ENCODE measurements at places on chromosomes 7 and 10. TPM values are rescaled to one million over a fixed set of nuclear protein-coding genes. Genes with fewer than 3 reads are reported as not detected.

Gene TUBB8
- total RNA-seq, result not detected

DNA sequence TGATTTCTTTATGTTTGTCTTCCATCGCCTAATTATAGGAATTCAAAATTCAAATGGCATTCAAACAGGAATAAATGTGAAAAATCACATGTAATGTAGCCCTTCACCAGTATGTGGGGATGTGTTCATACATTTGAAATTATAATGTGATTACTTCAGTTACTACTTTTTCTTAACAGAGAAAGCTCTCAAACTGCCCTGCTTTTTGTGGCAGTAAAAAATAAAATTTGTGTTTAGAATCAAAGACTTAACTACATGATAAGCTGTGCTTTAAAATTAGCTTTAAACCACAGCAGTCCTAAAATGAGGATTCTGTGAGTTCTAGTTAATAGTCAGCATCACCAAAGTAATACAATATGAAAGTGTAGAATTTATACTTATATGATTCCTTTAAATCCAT is 7.8 kb upstream of the HERC4 start:
- H3K27ac ChIP-seq, result no peak overlapping the region
- no peaks in the 10 kb centered on the region for H3K4me1 ChIP-seq
- no peak for DNase-seq
- H3K36me3 ChIP-seq, result no peaks in the 10 kb centered on the region

- H3K36me3 ChIP-seq, result no peaks in the 10 kb centered on the region
- H3K27me3 ChIP-seq, result no peaks in the 10 kb centered on the region
- H3K27ac ChIP-seq, result no peak overlapping the region
- H3K4me1 ChIP-seq, result no peaks in the 10 kb centered on the region
These were observed 9.4 kb upstream of the CD36 start for GRCh38 chr7:80629023-80629422.

DNA sequence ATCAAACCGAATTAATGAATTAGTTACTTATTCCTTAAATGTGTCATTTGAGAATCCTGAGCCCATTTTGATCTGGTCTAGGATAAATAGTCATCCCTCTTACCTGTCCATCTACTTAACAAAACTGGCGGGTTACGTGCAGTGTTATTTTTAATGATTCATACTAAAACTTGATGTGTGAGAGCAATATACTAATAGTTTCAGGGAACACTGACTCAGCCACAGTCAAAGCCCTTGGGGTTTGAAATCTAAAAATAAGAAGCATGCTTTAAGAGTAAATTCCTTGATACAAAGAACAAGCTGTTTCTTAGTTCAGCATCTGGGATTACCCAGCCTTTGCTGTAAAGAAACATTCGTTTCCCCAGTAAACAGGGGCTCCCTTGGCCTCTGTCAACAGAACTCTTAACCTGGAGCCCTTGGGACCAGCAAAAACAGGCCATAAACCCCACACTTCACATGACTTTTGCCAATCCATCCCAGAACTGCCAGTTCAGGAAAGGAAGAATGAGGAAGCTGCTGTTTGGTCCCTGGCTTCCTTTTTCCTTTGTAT is 370.6 kb upstream of the IGFBP3 start:
- no peak overlapping the region for H3K27ac ChIP-seq
- DNase-seq, result no peak
- no peak overlapping the region for H3K4me3 ChIP-seq
- H3K4me1 ChIP-seq, result no peaks in the 10 kb centered on the region

GRCh38 chr7:128380483-128381106 is 19.1 kb upstream of the PRRT4 start:
- no peaks in the 10 kb centered on the region for H3K36me3 ChIP-seq
- no peak overlapping the region for H3K4me3 ChIP-seq
- no peak for DNase-seq

Gene UNC5B
- 0.12 TPM for total RNA-seq

Gene GDF2
- not detected for total RNA-seq

DNA sequence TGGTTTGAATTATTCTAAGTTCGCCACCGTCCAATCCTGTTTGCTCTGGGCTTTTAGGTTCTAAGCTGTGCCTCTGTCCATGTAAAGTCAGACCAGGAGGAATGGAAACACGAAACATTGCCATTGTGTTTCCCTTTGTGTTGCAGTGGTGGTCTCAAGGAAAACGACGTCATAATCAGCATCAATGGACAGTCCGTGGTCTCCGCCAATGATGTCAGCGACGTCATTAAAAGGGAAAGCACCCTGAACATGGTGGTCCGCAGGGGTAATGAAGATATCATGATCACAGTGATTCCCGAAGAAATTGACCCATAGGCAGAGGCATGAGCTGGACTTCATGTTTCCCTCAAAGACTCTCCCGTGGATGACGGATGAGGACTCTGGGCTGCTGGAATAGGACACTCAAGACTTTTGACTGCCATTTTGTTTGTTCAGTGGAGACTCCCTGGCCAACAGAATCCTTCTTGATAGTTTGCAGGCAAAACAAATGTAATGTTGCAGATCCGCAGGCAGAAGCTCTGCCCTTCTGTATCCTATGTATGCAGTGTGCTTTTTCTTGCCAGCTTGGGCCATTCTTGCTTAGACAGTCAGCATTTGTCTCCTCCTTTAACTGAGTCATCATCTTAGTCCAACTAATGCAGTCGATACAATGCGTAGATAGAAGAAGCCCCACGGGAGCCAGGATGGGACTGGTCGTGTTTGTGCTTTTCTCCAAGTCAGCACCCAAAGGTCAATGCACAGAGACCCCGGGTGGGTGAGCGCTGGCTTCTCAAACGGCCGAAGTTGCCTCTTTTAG is 46.3 kb upstream of the DMBT1 start:
- no peaks in the 10 kb centered on the region for H3K36me3 ChIP-seq
- H3K27me3 ChIP-seq, result peaks cover 13% of the 10 kb centered on the region
- H3K4me1 ChIP-seq, result peaks cover 36% of the 10 kb centered on the region
- no peak overlapping the region for H3K4me3 ChIP-seq

DNA sequence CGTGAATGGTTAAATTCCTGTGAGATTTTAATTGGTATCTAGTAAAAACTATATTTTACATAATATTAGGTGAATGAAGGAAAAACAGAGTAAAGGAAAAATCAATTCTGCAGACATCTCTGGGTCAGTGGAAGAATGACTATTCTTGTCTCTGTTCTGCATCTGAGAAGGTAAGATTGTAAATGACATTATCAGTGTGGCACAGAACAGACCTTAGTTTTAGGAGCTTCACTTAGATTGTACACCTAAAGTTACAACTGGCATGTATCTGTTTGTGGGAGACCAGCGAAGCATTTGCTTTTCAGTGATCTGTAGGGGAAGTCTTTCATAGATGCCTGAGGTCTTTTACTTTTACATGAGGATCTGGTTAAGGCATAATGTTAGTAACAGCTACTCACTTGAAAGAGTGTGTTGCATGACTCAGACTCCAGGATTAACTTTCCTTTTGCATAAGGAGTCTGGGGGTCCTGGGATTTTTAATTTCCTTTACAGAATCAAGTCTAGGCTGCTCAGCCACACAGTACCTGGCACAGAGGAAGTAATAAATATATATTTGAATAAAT is 56.2 kb downstream of the JMJD1C start:
- H3K27me3 ChIP-seq, result no peaks in the 10 kb centered on the region
- H3K27ac ChIP-seq, result no peak overlapping the region
- H3K36me3 ChIP-seq, result peaks cover 2% of the 10 kb centered on the region
- no peak for DNase-seq

DNA sequence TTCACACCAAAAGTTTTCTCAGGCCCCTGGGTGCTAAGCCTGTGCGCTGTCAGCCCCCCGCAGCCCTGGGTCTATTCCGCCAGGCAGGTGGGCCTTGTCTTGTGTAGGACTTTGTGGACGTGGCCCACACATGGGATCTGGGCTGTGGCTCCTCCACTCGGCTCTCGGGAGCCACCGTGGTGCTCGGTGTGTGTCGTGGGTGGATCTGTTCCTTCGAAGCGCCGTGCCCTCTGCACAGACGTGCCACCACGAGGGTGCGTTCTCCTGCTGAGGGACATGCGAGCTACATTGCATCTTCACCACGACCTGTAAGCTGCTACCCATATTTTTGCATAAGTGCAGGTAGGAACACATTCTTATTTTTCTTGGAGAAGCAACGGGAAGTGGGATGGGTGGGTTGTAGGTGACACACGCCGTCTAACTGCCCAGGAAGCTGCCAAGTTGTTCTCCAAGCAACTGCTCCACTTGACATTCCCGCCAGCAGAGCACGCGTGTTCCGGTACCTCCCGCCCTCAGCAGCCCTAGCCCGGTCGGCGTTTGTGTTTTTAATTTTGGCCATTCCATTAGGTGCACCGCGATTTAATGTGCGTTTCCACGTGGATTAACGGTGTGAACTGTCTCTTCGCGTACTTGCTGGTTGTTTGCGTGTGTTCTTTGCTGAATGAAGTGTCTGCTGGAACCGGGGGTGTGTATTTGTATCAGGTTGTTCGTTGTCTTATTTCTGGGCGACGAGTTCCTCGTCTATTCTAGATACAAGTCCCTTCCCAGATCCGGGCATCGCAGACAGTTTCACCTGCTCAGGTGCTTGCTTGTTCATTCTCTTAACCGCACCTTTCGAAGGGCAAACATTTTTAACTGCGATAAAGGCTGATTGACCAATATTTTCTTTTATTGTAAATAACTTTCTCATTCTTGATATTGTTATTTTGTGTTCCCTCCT is 47.4 kb upstream of the CFAP46 start:
- H3K27me3 ChIP-seq, result peaks cover 20% of the 10 kb centered on the region
- no peaks in the 10 kb centered on the region for H3K36me3 ChIP-seq
- H3K27ac ChIP-seq, result no peak overlapping the region

- H3K27me3 ChIP-seq, result no peaks in the 10 kb centered on the region
- peaks cover 3% of the 10 kb centered on the region for H3K4me1 ChIP-seq
- no peak overlapping the region for H3K4me3 ChIP-seq
These were observed 4.3 kb downstream of the SVIL start for GRCh38 chr10:29630205-29631048.

GRCh38 chr10:52805414-52806285 is 33.1 kb upstream of the MBL2 start:
- no peaks in the 10 kb centered on the region for H3K27me3 ChIP-seq
- no peak for DNase-seq
- no peak overlapping the region for H3K27ac ChIP-seq
- H3K36me3 ChIP-seq, result no peaks in the 10 kb centered on the region
- H3K4me3 ChIP-seq, result no peak overlapping the region
- H3K4me1 ChIP-seq, result no peaks in the 10 kb centered on the region

DNA sequence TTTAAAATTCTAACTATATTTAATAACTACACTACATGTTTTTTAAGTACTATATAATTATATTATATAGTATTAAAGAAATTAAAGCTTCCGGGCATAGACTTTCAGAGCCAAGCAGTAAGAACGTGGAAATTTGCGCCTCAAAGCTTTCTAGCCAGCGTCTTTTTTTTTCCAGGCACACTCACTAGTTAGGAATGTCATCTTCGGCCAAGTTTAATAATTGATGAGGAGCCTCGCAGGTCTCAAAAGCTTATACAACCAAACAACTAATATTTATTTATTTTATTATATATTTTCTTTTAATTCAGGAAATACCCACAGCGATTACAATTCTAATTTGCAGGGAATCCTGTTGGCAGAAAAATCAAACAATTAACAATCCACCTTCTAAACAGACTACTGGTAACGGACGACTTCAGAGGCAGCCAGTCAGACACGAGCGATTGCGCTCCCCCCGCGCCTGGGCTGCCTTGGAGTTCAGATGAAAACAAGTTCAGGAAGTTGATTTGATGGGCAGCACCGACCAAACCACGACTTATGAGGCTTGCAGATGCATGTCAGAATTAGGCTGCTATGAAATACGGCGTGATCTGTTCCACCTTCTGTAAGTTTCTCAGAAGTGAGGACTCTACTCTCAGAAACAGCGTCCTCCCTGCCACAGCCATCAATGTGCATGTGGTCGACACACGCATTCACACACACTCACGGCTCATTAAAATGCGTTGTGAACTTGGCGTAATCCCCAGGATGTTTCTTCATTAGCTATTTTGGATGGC is 431.8 kb upstream of the MGMT start:
- peaks cover 37% of the 10 kb centered on the region for H3K4me1 ChIP-seq
- peak overlapping the region; percentile 46 for H3K4me3 ChIP-seq
- peaks cover 13% of the 10 kb centered on the region for H3K27me3 ChIP-seq
- peak overlapping the region; percentile 51 for H3K27ac ChIP-seq
- DNase-seq, result peak; percentile 42

DNA sequence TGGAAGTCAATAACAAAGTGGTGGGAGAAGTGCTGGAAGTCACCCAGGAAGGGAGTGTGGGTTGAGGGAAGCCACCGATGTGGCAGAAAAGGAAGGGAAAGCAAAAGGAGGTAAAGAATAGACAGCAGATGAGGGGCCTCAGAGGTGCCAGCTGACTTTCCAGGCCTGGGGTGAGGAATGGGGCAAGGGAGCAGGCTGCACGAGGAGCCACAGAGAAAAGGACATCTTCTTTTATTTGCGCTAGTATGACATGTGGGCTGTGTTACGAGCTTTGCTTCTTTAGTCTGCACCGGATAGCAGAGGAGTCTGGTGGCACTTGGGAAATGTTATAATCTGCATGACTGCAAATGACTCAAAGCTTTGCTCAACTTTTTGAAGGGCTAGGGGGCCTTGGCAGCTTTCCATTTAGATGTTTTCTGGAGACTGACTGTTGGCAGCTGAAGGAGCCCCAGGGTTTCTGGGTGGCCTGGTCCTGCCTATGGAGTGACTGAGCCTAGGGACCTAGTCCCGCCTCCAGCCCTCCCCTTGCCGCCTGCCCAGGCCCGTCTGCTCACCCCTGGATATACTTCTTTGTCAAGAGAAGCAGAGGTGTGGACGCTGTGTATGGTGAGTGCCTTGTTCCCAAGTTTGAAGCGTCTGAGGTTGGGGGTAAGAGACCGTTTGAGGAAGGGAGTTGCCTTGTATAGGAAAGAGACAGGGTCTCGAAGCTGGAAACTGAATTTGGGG is 5.1 kb downstream of the PRXL2A start:
- no peaks in the 10 kb centered on the region for H3K36me3 ChIP-seq
- H3K27ac ChIP-seq, result no peak overlapping the region
- no peak for DNase-seq

- no peaks in the 10 kb centered on the region for H3K4me1 ChIP-seq
- H3K27ac ChIP-seq, result no peak overlapping the region
- H3K27me3 ChIP-seq, result no peaks in the 10 kb centered on the region
- peak overlapping the region; percentile 15 for H3K4me3 ChIP-seq
These were observed 270.7 kb downstream of the ZNF33B start for GRCh38 chr10:42367532-42368230.

Gene HMX2
- total RNA-seq, result not detected
